ENCODE measurements at places on chromosomes 6 and 20.

GRCh38 chr6:166589337-166589731 is 2.9 kb upstream of the RAMACL start:
- no peak for DNase-seq

DNA sequence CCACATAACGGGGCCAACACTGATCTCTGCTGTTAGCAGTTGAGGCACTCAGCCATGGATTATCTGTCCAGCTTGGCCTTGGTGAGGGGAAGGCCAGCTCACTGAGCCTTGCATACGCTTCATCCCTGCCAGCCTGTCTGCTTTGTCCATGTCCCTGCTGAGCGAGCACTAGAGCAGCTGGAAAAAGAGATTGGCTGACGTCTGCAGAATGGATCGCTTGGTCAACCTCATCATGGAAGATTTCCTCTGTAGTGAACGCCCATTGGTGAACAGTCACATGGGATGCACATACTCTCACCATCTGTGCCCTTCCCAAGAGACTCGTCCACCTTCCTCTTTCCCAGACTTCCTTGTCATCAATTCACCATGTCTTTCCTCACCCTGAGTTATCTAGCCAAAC is 26.9 kb downstream of the MUC22 start:
- no peak for DNase-seq

DNA sequence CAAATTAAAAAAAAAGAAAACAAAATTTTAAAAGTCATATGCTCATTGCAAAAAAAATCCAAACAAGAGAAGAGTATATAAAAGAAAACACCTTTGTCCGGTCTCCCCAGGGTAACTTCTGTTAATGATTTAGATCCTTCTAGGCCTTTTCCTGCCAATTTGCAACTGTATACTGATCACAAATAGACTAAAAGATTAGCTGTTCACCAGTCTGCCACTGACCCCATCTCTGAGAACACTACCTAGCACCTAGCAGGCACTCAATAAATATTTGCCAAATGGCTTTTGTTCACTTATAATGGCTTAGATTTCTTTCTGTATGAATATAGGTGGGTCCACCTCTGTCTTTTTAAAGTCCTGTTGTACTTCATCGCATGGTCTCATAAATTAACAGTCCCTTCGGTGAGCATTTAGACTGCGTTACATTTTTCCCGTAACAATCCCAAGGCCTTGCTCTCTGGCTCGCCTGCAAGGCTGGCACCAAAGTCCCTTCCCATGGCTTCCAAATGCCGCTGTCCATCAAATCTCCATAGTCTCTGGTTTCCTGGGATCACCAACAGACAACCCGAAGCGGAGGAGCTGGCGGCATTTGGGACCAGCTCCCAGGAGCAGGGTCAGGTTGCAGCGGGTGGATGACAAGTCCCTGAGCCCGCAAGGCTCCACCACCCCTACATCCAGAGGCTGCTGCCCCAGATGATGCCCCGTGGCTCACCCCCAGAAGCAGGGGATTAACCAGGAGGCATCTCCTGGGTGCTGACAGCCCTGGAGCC is 11.8 kb downstream of the JPH2 start:
- no peak for DNase-seq

GRCh38 chr6:132929141-132929540 is 114.8 kb downstream of the RPS12 start:
- no peak for DNase-seq

DNA sequence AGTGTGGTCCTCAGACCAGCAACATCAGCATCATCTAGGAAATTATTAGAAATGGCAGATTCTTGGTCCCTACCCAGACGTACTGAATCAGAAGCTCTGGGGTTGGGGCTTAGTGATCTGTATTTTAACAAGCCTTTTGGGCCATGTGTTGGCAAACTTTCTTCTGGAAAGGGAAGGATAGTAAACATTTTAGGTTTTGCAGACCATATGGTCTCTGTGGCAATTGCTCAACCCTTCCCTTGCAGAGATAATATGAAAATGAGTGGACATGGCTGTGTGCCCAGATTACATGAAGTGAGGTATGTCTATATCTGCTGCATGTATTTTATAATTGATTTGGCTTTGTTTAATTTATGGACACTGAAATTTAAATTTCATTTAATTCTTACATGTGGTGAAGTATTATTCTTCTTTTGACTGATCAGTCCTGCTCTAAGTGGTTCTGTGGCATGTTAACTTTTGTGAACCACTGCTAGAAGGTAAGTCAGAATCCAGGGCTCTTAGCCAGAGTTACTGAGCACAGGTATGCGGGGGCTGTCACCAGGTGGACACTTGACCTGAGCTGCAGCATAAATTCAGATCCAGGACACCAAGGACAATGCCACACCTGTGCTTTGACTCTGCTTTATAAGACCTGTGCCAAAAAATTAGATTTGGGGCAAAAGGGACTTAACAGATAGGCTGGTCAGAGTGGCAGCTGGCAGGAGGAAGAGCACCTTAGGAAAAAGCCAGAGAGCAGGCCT is 43.2 kb downstream of the LY86 start:
- DNase-seq, result no peak

DNA sequence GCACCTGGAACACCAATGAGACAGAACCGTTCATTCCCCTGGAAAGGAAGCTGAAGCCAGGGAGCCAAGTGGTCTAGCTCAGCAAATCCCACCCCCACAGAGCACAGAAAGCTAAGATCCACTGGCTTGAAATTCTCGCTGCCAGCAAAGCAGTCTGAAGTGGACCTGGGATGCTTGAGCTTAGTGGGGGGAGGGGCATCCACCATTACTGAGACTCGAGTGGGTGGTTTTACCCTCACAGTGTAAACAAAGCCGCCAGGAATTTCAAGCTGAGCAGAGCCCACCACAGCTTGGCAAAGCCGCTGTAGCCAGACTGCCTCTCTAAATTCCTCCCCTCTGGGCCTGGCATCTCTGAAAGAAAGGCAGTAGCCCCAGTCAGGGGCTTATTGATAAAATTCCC is 53.1 kb downstream of the KIF16B start:
- DNase-seq, result no peak

- no peak for DNase-seq
These were observed 4.8 kb upstream of the EFHC1 start for GRCh38 chr6:52415333-52415732.

DNA sequence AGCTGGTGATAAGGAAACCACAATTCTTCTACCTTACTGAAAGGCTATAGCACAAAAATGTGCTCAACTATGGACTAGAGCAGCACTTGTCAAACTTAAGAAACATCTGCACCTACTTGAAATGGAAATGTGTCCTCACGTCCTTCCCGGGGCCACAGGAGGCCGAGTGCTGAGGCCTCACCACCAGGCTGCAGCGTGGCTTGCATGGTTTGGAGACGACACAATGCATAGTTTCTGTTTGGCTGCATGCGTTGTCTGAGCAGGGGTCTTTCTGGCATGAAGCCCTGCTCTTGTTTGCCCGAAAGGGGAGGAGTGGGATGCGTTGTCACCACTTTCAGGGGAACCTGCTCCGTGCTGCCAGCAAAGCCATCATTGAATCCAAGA is 228.8 kb downstream of the TTLL2 start:
- no peak for DNase-seq

- no peak for DNase-seq
These were observed 26.8 kb upstream of the NRSN1 start for GRCh38 chr6:24099181-24099580.

- no peak for DNase-seq
These were observed 7.7 kb upstream of the GJA10 start for GRCh38 chr6:89886378-89887120.

- no peak for DNase-seq
These were observed 18.0 kb downstream of the ADRM1 start for GRCh38 chr20:62320581-62321354.

GRCh38 chr20:53678990-53679596 is 85.5 kb upstream of the ZNF217 start:
- no peak for DNase-seq

DNA sequence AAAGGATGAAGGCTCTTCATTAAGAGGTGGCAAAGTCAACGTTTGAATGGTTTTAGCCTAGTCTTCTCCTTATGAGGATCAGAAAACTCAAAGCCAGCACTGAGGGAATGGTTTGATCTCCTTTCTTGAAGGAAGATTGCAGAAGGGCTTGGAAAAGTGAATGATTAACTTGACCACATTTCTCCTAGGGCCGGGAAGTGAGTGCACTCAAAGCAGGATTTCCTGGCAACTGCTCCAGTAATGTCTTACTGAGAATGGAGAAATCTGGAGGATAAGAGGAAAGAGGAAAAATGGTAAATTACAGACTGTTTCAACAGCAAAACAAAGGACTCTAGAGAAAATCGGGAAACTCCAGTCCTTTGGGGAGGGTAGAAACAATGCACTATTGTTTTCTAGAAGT is 189.0 kb upstream of the FOXA2 start:
- DNase-seq, result no peak

All from NCI-H2107 (cell line).